Testis (tissue), 5 donors: ENCODE measurements at places on chromosomes 4 and X.

DNA sequence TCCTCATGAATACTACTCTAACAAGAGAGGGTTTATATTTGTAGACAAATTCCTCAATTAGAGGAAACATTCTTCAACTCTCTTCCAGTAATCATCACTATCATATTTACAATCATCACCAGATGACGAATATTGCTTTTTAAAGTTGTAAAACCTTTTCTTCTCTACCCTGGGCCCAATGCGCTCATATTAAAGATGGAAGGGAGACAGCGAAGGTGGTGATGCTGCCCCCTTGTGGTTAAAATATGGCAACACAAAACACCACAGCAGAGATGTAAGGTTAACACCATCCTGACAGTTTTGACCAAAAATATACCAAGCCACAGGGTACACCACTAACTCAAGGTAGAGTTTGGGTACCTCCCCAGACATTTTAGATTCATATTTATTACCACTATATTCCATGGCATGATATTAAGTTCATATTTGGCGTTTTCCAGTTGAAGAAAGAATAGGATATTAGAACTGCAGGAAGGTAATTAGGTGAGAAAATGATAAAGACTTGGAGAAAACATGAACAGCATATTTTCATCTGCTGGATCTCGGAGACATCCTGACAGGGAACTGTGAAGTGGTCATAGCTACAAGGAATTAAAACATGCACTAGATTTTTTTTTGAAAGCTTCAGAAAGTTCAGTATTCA lies 72.8 kb downstream of the SLC9A7 start:
- peak; percentile 30 for DNase-seq

GRCh38 chr4:22434895-22435294 lies 81.0 kb downstream of the ADGRA3 start:
- peak; percentile 54 for DNase-seq

DNA sequence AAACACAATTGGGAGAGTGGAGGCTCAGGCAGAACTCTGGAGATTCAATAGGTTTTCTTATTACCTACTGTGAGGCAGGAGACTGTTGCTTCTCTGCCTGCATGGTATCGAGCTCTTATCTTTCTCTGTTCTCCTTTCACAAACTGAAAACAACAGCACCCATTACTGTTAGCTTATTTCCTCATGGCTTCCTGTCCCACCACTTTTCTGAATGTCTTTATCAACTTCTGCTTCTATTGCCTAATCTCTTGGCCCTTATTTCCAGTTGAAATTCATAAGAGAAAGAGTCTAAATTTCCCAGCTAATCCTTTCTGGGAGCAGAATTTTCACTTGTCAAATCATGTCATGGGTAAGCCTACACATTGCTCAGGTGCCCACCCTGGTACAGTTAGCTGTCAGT lies 46.8 kb upstream of the NDST3 start:
- DNase-seq = no peak

DNA sequence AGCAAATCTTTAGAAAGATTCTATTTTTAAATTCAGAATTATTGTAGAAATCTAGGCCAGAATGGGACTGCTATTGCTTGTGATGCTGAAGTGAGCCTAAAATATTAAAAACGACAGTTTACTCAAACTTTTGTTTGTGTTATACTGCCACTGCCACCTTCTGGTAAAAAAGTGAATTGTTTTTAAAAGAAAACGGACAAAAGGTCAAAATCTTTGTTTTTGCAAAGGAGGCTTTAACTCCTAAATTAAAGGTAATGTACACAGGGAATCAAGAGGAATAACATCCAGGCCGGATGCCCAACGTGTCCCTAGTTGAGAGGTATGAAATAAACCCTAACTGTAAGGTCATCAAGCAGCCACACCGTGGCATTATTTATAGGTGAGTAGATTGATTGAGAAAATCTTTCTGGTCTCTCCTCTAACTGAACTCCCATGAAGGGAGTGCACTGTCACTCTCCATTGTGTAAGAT lies 338.3 kb upstream of the GALNT7 start:
- DNase-seq = no peak

- no peak for DNase-seq
Measured at GRCh38 chrX:14344172-14344940, 185.0 kb upstream of the GLRA2 start.

GRCh38 chrX:17542123-17542522 lies 167.1 kb downstream of the NHS start:
- no peak for DNase-seq

GRCh38 chr4:151921386-151921785 lies 160.6 kb upstream of the GATB start:
- no peak for DNase-seq

- DNase-seq = no peak
Measured at GRCh38 chr4:26344901-26345564, 24.2 kb downstream of the RBPJ start.

DNA sequence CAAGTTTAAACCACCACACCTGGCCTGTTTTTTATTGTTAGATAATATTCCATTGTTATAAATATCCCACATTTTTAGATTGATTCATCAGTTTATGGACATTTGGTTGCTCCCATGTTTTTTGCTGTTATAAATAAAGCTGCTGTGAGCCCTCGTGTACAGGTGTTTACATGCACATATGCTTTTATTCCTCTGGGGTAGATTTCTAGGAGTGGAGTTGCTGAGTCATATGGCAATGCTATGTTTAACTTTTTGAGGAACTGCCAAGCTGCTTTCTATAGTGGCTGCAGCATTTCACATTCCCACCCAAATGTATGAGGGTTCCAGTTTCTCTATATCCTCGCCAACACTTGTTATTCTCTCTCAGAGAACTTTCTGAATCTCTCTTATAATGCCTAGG lies 90.5 kb downstream of the TBL1X start:
- no peak for DNase-seq

DNA sequence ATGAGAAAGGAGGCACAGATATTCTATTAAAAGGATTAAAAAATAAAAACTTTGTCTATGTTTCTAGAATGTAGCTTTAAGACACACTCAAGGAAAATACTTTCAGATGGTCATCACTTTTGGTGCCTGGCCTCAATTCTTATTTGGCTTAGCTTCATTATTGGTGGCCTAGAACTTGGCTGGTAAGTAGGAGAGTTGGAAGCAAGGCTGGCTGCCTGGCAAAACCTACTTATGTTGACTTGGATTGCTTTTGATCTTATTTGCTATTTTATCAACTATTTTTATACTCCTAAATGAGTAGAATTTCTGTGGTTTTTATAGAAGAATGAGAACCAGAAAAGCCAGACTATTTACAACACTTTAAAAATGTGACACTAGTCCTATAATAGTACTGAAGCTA lies 35.3 kb upstream of the JADE3 start:
- no peak for DNase-seq
